ENCODE measurements at places on chromosomes 1 and 21. TPM values are rescaled to one million over a fixed set of nuclear protein-coding genes. Genes with fewer than 3 reads are reported as not detected.
A peak's percentile ranks its signal among the peaks of the same experiment; 100 is the strongest.

GRCh38 chr1:164250365-164250764 is 308.6 kb upstream of the PBX1 start:
- H3K36me3 ChIP-seq: no peaks in the 10 kb centered on the region
- no peaks in the 10 kb centered on the region for H3K27me3 ChIP-seq
- H3K27ac ChIP-seq: no peak overlapping the region

GRCh38 chr1:164783778-164784555 is 225.0 kb downstream of the PBX1 start:
- no peak overlapping the region for H3K4me3 ChIP-seq
- peaks cover 2% of the 10 kb centered on the region for H3K36me3 ChIP-seq
- H3K27ac ChIP-seq: no peak overlapping the region
- peaks cover 20% of the 10 kb centered on the region for H3K27me3 ChIP-seq
- DNase-seq: no peak

DNA sequence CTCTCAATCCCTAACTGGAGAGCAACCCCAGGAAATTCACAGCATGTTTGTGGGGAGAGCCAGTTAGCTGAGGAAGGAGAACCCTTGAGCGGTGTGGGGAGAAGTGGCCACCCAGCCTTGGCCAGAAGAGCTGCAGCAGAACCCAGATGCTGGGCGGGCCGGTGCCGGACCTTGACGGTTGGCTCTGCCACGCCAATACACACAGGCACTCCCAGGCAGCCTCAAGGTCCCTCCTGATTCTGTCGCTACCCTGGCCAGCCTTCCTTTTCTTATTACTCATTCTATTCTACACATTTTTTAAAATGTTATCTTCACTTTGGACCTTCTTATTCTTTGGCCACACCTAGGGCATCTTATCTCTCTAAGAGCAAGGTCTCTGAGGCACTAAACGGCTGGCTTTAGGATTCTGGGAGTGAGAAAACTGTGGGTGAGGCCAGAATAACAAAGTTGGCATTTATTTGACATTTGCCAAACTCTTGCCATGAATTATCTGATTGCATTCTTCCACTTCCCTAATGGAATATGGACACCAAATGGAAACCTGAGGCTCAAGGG is 50.4 kb upstream of the GPR37L1 start:
- H3K4me3 ChIP-seq: no peak overlapping the region
- H3K27ac ChIP-seq: no peak overlapping the region
- no peak for DNase-seq
- peaks cover 7% of the 10 kb centered on the region for H3K27me3 ChIP-seq

- no peak for DNase-seq
- H3K27ac ChIP-seq: no peak overlapping the region
- H3K4me1 ChIP-seq: peaks cover 2% of the 10 kb centered on the region
- peaks cover 63% of the 10 kb centered on the region for H3K27me3 ChIP-seq
- peaks cover 2% of the 10 kb centered on the region for H3K36me3 ChIP-seq
Observed at GRCh38 chr1:64263335-64263734, 59.9 kb downstream of the UBE2U start.

DNA sequence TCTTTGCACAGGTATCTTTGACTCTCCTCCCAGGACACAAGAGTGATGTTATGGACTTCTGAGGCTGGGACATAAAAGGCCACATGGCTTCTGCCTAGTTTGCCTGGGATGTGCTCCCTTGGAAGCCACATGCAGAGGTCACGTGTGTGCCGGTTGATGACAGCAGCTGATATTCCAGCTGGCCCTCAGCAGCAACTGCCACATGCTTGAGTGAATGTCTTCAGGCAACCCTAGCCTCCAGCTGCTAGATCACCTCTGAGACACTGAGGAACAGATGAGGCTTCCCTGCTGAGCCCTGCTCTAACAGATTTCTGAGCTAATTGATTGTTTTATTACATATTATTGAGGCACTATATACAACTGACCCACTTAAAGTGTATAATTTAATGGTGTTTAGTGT is 11.6 kb upstream of the AKR7A3 start:
- H3K4me3 ChIP-seq: no peak overlapping the region
- no peaks in the 10 kb centered on the region for H3K36me3 ChIP-seq
- H3K27me3 ChIP-seq: no peaks in the 10 kb centered on the region

GRCh38 chr1:170470121-170470520 is 61.8 kb upstream of the GORAB start:
- H3K4me1 ChIP-seq: no peaks in the 10 kb centered on the region
- H3K27ac ChIP-seq: no peak overlapping the region
- no peak overlapping the region for H3K4me3 ChIP-seq
- no peaks in the 10 kb centered on the region for H3K36me3 ChIP-seq
- DNase-seq: no peak

DNA sequence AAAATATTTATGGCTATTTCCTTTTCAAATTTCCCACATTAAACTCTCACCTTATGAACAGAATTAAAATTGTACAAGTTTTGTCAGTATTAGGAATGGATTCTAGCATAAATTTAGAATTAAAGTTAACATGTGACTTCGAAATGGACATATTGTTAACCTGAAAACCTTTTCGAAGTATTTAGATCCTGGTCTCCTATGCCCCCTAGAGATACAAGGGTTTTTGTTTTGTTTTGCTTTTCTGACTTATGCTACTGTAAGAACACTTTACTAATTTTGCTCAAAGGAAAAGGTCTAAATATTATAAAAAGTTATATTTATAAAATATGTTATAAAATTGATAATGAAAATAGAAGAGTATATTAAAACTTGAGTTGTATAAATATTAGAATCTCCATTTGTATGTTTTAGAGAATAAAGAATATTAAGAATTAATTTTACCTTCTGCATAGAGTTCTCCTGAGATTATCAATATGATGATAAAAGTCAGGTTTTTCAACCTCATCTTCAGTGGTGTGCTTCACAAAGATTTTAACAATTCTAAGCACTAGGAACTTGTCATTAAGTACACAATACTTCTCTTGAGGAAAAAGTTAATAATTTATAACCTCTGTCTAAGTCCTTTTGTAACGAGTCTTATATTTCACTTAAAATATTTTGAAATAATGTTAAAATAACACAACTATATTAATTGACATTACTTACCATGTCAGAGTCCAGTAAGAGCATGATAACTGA is at the start of gene F13B:
F13B (minus strand) TSS at position 542 of the 738 bp plus-strand sequence; CDS start at position 505, 37 bp downstream.
- no peaks in the 10 kb centered on the region for H3K36me3 ChIP-seq
- no peak within 1 kb of the TSS for H3K4me3 ChIP-seq
- H3K27me3 ChIP-seq: peaks cover 13% of the 10 kb centered on the region
- DNase-seq: no peak
- H3K27ac ChIP-seq: no peak within 1 kb of the TSS

GRCh38 chr1:235918032-235918431 is 51.3 kb upstream of the LYST start:
- peaks cover 15% of the 10 kb centered on the region for H3K4me1 ChIP-seq
- DNase-seq: no peak
- H3K27me3 ChIP-seq: no peaks in the 10 kb centered on the region
- H3K4me3 ChIP-seq: no peak overlapping the region

- peaks cover 26% of the 10 kb centered on the region for H3K27me3 ChIP-seq
- H3K27ac ChIP-seq: no peak overlapping the region
- peaks cover 2% of the 10 kb centered on the region for H3K36me3 ChIP-seq
- H3K4me3 ChIP-seq: no peak overlapping the region
- DNase-seq: no peak
Observed at GRCh38 chr21:37682966-37683365, 233.3 kb downstream of the KCNJ6 start.

DNA sequence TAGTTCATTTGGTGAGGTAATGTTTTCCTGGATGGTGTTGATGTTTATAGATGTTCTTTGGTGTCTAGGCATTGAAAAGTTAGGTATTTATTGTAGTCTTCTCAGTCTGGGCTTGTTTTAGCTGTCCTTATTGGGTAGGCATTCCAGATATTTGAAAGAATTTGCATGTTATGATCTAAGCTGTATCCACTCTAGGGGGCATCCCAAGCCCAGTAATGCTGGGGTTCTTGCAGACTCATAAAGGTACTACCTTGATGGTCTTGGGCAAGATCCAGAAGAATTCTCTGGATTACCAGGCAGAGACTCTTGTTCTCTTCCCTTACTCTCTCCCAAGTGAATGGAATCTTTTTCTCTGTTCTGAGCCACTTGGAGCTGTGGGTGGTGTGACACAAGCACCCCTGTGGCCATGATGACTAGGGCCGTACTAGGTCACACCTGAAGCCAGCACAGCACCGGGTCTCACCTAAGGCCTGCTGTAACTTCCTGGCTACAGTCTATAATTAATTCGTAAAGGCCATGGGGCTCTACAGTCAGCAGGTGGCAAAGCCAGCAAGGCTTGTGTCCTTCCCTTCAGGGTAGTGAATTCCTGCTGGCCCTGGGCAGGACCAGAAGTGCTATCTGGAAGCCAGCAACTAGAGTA is 74.8 kb upstream of the PDE4B start:
- DNase-seq: no peak
- H3K4me1 ChIP-seq: peaks cover 1% of the 10 kb centered on the region
- H3K4me3 ChIP-seq: no peak overlapping the region
- no peak overlapping the region for H3K27ac ChIP-seq

DNA sequence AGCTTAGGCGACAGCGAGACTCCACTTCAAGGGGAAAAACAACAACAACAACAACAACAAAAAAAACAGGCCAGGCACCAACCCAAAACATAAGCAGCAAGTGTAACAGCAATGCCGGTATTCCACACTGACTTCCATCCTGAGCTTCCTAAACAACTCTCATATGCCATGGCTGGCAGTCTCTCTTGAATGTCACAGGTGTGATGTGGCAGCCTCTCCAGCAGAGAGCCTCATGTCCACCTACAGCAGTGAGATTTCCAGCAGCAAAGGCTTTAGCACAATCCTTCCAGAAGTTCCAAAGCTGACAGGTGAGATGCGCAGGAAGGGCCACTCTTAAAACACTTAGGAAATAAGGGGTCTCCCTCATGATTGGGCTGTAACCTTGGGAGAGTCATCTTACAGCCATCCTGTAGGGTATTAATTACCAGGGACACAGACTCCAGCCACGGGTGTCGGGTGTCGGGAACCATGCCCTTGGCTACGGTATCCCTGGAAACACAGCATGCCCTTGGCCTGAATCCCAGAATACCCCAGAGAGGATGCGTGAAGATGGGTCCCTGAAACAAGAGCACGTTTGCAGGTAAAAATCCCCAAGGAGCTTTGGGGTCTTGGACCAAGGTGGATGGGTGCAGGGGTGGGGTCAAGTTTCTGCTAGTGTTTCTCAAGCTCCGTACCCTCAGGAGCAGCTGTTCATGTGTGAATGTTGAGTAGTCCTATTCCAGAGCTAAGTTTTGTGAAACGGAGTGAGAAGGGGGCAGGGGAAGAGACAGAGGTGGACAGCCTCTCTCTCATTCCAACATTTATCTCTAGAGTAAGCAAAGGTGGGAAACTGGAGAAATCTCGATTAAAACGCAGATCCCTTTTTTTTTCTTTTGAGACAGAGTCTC is 31.4 kb downstream of the CLSTN1 start:
- no peaks in the 10 kb centered on the region for H3K36me3 ChIP-seq
- peak overlapping the region; percentile 32 for H3K27ac ChIP-seq
- H3K27me3 ChIP-seq: no peaks in the 10 kb centered on the region
- H3K4me3 ChIP-seq: no peak overlapping the region
- no peak for DNase-seq

DNA sequence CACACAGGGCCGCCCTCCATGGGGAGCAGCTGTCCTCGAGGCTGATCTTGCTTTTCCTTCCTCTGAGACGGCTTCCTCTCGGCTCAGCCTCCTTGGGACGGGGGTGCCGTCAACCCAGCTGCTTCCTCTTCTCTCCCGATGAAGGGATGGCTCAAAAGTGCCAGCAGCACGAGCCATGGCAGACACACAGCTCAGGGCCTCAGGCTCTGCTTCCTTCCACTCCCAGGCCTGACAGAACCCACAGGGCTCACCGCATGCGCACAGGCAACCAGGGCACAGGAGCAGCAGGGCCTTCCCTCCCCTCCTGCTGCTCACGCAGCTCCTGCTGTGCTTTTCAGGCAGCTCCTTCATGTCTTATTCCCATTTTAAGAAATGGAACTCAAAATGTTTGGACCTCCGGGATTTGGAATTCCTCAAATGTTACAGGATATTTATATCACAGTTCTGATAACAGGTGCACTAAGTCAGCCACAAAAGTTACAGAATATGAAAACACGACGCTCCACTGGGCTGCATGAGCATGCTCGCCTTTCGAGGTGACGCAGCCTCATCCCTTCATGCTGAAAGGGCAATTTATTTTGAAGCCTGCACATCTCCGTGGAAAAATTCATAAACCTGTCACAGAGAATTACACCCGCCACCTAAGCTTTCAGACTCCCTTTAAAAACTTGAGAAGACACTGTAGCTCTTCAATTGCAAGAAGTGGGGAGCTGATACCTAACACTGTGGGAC is 84.4 kb downstream of the HSF2BP start:
- no peak overlapping the region for H3K4me3 ChIP-seq
- peaks cover 7% of the 10 kb centered on the region for H3K36me3 ChIP-seq
- no peak overlapping the region for H3K27ac ChIP-seq

The DENND2C gene
- 1.1 TPM for total RNA-seq

The SRGAP2 gene
- 33.5 TPM for total RNA-seq

The FHAD1 gene
- not detected for total RNA-seq

The LCE1E gene
- total RNA-seq: not detected

The MAP3K21 gene
- 1.9 TPM for total RNA-seq

The HPCA gene
- not detected for total RNA-seq

The DNASE2B gene
- not detected for total RNA-seq

The SMG7 gene
- 50.6 TPM for total RNA-seq

The TFF2 gene
- not detected for total RNA-seq

The ST6GALNAC5 gene
- not detected for total RNA-seq

The CD52 gene
- total RNA-seq: 1,411 TPM

Measured in T-helper 17 cell (primary cell).